ENCODE measurements at places on chromosomes 1 and 21.

- no peak for DNase-seq
These were observed 111.4 kb upstream of the ZNF678 start for GRCh38 chr1:227451954-227452353.

- DNase-seq, result no peak
These were observed 271.8 kb upstream of the C1orf105 start for GRCh38 chr1:172148707-172149106.

DNA sequence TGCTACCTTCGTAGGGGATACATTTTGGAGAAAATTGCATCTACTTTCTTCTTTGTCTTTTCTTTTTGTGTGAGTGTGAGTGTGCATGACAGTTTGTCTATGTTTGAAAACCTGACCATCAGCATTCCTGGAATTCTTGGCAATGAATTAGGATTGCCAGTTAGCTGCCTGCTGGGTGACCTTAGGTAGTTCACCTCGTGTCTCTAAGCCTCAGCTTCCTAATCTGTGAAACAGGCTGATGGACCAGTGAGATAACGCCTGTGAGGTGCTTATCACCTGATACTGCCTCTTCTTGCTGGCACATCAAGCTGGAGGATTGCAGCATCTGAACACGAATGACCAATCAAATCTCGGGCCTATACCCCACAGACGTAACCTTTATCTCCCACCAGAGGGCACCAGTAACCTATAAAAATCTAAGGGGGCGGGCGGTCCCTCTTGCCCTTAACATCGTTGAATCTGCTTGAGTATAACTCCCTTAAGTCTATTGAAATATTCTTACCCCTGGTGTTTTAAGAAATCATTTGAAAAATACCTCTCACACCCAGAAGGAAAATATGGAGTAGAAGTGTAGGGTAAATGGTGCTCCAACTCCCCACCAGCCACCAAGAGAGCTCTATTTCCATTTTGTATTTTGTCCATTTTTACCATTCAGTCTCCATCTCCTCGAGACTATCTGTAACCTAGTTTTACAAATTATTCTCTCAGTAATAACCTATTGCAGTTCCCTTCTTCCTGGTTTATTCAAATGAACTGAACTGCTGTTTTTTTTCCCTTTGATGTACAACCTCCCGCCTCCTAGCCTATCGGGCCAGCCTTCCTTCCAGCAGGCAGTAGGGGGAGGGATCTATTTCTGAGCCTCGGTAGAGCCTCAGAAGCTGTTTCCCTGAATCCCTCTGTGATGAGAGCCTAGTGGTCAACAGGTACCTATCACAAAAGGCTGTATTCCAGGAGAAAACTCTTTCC, 49.7 kb downstream of the MDM4 start:
- peak; percentile 66 for DNase-seq

DNA sequence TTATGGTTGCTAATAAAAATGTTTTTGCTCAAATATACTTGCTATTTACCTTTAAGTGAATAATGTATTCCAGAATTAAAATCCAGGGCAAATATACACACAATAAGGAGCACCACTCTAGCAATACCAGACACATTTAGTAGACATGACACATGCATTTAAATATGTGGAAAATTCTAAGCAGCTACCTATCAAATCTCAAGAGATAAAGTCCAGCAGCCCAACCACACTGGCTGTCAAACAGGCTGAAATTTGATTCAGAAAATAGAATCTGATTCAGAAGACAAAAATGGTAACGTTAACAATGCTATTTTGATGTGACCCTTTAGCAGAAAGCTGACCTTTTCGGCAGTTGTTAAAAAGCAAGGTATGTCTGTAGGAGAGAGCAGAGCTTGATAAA, 42.3 kb downstream of the PLEKHO1 start:
- DNase-seq, result no peak

DNA sequence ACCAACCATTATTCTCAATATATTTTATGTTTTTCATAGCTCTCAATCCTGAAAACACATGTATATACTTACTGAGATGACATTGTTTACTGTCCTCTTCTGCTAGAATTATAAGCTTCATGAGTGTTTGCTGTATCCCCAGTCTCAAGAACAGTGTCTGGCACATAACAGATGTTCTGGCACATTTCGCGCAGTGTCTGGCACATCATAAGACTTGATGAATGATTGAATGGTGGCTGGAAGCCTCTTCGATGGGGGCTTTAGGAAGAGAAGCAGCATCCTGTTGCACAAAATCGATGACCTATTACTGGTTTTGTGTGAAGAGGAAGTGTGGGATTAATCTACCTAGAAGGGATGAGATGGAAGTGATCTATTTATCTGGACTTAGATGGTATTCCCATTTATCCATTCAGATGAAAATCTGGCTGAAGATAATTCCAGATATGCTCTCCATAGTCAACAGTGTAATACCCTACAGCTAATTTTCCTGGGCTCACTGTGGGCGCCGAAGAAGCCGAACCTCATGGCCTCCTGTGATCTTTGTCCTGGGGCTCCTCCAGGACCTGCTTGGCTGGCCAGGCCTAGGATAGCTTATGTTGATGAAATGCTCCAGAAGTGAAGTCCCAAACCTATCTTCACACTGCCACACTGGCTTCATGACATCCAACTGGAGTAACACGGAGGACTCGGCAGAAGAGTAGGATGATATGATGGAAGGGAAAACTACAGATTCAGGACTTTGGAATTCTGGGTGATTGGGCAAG, 26.5 kb downstream of the CD34 start:
- DNase-seq, result no peak

- no peak for DNase-seq
These were observed 16.8 kb downstream of the PLPPR4 start for GRCh38 chr1:99281105-99281504.

DNA sequence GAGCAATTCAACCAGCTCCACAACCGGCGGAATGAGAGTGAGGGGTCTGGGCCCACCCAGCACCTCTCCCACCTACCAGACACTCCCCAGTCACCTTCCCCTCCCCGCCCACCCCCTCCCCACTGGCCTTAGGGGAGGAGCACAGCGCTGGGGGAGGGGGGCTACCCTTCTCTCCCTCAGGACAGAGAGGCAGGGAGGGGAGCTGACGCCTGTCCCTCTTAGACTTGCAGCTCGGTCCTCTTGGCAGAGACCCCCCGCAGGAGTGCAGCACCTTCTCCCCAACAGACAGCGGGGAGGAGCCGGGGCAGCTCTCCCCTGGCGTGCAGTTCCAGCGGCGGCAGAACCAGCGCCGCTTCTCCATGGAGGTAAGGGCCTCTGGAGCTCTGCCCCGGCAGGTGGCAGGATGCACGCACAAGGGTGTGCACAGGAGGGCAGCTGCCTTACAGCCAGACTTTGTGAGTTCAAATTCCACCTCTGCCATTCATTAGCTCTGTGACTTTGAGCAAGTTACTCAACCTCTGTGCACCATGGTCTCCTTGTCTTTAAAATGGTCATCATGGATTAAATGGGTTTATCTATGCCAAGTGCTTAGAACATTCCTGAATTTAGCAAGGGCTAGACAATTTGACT, 18.9 kb downstream of the CDK18 start:
- DNase-seq, result no peak

DNA sequence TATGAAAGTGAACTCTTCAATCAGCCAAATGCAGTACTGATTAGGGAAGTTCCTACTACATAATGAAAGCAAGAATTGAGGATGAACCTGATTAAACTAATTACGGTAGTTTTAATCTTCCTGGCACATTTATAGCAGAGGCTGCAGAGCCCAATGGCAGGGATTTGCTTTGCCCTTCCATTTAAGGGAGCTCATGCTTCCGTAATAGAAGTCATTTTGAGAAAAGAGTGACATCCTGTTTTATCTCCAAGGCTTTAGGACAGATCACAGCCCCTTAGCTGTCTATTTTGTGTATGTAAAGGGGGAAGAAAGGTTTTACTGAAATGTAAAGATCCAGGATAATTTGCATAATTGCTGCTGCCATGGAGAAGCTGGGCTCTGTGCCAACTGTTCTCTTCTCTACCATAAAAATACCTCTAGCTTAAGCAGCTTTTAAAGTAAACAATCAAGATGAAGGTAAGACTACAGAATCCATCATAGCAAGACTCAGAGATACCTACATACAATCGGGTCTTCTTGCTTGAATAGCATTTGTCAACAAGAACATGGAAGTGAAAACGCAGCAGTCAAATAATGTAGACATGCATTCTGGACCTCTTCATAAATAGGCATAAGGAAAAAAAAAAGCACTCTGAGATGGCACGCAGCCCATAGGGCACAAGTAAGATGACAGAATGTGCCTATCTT, 62.5 kb downstream of the ASH1L start:
- peak; percentile 15 for DNase-seq

GRCh38 chr21:39385299-39386145, 36.6 kb upstream of the HMGN1 start:
- peak; percentile 57 for DNase-seq

- DNase-seq, result no peak
These were observed 213.8 kb downstream of the HHIPL2 start for GRCh38 chr1:222334026-222334680.

DNA sequence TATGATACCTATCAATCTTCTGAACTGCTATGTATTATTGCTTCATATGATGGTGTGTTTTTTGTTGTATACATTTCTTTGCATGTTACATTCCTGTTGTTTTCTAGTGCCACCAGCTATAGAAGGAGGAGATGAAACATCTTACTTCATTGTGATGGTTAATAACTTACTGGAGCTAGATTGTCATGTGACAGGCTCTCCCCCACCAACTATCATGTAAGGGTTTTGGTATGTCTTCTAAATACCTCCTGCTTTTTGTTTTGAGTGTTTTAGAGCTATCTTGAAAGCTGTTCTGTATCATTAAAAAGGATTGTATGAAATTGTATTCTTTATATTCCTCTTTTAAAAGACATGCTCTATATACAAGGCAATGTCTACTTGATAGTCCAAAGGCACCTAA, 282.7 kb downstream of the HMCN1 start:
- DNase-seq, result no peak

- DNase-seq, result no peak
These were observed 27.8 kb downstream of the FAM20B start for GRCh38 chr1:179053486-179053885.

DNA sequence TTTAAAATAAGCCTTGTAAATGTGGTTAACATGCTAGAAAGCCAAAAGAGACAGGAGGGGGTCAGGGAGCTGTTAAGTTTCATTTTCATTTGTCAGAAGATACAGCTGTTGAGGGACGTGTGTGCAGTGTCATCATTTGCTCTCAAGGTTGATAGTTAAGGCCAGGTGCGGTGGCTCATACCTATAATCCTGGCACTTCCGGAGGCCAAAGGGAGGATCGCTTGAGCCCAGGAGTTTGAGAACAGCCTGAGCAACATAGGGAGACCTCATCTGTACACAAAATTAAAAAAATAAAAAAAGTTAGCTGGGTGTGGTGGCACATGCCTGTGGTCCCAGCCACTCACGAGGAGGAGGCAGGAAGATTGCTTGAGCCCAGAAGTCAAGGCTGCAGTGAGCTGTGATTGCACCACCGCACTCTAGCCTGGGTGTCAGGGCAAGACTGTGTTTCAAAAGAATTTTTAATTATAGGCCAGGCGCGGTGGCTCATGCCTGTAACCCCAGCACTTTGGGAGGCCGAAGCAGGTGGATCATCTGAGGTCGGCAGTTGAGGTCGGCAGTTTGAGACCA, 22.7 kb downstream of the ZBTB8OS start:
- DNase-seq, result no peak

DNA sequence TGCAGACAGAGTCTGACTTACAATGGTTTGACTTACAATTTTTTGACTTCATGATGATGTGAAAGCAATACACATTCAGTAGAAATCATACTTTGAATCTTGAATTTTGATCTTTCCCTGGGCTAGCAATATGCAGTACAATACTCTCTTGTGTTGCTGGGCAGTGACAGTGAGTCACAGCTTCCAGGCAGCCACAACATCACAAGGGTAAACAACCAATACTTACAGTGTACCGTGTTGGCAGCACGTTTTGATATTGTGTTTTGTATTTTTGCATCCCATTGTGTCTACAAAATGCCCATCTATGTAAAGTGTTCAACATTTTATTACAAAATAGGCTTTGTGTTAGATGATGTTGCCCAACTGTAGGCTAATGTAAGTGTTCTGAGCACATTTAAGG, 150.9 kb downstream of the NTMT2 start:
- no peak for DNase-seq
